SW 1271 (cell line): ENCODE measurements at places on chromosomes 13 and 19.

GRCh38 chr13:107475753-107476453, 739.4 kb downstream of the LIG4 start:
- no peak for DNase-seq

DNA sequence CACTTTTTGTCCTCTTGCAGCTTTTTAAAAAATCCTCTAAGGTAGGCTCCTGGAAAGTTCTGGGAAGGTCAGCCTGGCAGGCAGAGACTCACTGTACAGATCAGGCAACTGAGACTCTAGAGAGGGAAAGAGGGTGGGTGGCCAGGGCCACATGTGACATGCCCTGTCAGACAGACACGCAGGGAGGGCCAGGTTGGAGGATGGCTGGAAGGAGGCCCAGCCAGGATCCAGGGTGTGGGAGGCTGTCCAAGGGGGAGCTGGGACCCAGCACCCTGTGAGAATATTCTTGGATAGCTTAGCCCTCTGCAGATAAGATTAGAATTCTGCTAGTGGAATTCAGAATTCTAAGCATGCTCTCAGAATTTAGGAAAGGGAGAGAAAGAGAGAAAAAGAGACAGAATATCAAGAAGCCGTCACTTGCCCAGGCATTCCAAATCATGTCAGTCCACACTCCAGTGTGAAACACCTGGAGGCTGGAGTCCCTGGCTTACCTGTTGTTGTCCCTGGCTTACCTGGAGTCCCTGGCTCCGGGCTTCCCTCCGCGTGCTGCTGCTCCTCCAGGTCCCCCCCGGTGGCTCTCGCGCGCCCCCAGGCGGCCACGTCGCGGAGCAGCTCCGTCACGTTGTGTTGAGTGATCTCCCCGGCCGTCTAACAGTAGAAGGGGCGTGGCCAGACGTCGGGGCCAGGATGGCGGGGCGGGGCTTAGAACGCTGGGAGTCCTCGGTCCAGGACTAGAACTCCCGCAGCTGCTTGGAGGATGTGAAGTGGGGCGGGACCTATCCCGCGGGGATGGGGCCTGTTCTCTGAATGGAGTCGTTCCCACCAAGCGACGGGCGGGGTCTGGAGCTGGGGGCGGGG, 2.8 kb upstream of the TNNI3 start:
- peak; percentile 87 for DNase-seq

DNA sequence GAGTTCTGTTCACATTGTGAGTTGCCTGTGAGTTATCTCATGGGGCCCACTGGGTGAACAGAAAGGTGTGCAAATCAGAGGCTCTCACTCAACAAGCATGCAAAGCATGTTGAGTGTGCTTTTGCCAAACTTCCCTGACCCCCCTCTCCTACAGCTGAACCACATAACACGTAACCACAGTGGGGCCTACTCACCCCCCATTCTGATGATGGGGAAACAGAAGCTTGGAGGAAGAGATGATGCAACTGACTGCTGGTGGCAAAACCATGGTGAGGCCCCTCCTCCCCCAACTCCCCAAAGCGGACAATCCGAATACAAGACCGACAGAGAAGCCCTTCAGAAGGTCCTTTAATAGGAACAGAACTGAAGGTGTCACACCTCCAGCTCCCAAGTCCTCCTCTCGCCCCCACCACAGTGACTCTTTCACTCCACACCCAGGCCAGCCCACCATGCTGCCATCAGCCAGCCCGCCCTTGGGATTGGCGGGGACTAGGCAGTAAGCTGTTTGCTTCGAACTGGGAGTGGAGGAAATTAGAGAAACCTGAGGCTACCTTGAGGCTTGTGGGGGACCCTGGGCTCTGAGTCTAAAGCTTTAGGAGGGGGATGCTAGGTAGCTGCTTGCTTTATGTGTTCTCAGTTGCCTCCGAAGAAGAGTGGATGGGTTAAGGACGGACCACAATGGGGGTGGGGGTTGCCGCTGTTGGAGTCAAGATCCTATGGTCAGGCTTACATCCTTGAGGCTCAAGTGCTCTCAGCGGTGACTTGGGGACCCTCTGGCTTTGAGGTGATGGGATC, 3.8 kb downstream of the ZNF784 start:
- no peak for DNase-seq

DNA sequence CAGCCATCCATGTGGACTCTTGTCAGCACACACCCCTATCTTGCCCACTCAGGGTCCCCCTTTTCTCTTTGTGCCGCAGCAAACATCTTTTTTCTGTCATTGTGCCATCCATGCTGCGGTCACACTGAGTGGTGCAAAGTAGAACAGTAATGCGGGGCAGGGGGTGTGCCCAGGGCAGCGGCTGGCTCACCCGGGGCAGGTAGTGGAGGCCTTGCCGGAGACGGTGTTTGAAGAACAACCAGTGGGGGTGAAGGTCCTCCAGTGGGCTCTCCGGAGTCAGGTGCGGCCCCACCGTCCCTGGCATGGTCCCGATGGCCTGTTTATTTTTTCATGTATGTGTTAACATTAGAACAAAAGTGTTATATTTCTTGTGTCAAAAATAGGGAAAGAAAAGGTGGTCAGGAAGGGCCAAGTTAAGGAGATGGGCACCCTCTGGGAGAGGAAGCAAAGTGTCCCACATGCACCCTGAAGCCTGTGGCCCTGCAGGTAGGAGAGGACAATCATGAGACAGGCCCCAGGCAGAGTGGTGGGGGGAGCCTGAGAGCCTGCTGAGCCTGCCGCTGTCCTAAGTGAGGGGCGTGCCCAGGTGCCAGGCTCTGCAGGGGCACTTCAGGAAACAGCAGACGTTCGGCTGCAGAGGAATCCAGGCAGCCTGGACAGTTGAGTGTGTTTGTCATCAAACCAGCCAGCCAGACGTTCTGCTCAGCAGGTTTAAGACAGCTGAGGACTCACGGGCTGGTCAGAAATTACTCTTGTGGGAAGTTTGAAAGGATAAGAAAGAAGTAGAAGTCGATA, 12.3 kb downstream of the TSSK6 start:
- DNase-seq, result no peak
